Prostate gland (tissue), 2 donors: ENCODE measurements at places on chromosomes 16 and 17. TPM values are rescaled to one million over a fixed set of nuclear protein-coding genes. Genes with fewer than 3 reads are reported as not detected.

- no peak for DNase-seq
- no peaks in the 10 kb centered on the region for H3K36me3 ChIP-seq
- H3K4me3 ChIP-seq: no peak overlapping the region
Measured at GRCh38 chr17:77422748-77423113, 282.0 kb downstream of the SEC14L1 start.

DNA sequence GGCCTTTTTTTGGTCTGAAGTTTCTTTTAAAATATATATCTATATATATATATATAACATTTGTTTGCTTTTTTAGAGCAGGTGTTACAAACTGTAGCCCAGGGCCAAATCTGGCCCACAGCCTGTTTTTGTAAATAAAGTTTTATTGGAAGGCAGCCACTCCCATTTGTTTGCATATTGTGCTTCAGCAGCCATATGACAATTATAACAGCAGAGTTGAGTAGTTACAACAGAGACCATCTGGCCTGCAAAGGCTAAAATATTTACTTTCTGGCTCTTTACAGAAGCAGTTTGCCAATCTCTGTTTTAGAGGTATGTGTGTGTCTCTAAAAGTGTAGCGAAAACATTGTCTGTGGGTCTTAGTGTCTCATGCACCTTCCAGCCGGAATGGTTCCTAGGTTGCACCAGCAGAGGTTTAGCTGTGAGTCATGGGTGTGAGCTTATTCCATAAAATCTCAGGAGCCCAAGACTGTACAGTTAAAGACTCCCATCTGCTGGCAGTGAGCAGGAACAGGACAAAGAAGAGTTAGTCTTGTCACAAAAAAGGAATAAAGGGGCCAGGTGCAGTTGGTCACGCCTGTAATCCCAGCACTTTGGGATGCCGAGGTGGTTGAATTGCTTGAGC lies 23.8 kb downstream of the LCMT1 start:
- H3K36me3 ChIP-seq: no peaks in the 10 kb centered on the region
- H3K4me1 ChIP-seq: no peaks in the 10 kb centered on the region
- H3K4me3 ChIP-seq: no peak overlapping the region
- no peaks in the 10 kb centered on the region for H3K27me3 ChIP-seq
- H3K27ac ChIP-seq: no peak overlapping the region

The ITGAX gene
- 3.7 TPM for total RNA-seq

GRCh38 chr17:58367461-58367860 lies 15.5 kb upstream of the SUPT4H1 start:
- peaks cover 3% of the 10 kb centered on the region for H3K4me1 ChIP-seq
- H3K27ac ChIP-seq: no peak overlapping the region
- H3K4me3 ChIP-seq: no peak overlapping the region
- DNase-seq: no peak

The FOXL1 gene
- 8.6 TPM for total RNA-seq

- peaks cover 4% of the 10 kb centered on the region for H3K4me1 ChIP-seq
Measured at GRCh38 chr16:84714028-84714427, 14.2 kb downstream of the USP10 start.

The ZNF768 gene
- total RNA-seq: 46.5 TPM

The VWA3A gene
- 2.5 TPM for total RNA-seq

The NOL11 gene
- total RNA-seq: 25.0 TPM

GRCh38 chr17:32876417-32877163 lies at the start of gene MYO1D:
Gene MYO1D, minus strand, starts transcription at chr17:32877124. Its CDS starts 252 bp downstream, at chr17:32876872.
- peak; percentile 53 for DNase-seq
- no peaks in the 10 kb centered on the region for H3K36me3 ChIP-seq
- peak within 1 kb of the TSS; percentile 95 for H3K27ac ChIP-seq
- no peaks in the 10 kb centered on the region for H3K27me3 ChIP-seq
- H3K4me1 ChIP-seq: no peaks in the 10 kb centered on the region

The TOM1L1 gene
- 81.3 TPM for total RNA-seq

DNA sequence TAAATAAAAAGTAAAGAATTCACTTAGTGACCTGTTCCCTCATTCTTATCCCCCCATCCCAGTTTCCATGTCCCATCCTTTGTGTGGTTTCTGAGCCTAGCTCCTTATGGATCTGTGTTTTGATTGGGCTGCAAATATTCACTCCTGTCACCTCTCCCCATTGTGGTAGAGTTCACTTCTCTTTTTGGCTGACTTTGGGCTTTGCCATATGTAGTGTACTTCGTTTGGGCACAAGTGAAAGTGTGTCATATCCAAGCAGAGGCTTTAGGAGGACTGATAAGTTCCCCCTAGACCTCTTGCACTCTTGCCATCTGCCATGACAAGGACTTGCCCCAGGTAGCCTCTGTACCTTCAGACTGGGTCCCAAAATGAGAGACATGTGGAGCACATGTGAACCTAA lies 13.0 kb upstream of the DHRS7B start:
- H3K27ac ChIP-seq: no peak overlapping the region
- DNase-seq: no peak
- H3K4me1 ChIP-seq: no peaks in the 10 kb centered on the region
- H3K4me3 ChIP-seq: no peak overlapping the region

GRCh38 chr17:1882836-1883235 lies 53.0 kb downstream of the RPA1 start:
- H3K36me3 ChIP-seq: peaks cover 35% of the 10 kb centered on the region
- H3K27ac ChIP-seq: no peak overlapping the region
- H3K4me3 ChIP-seq: no peak overlapping the region
- no peak for DNase-seq
- H3K27me3 ChIP-seq: no peaks in the 10 kb centered on the region
- H3K4me1 ChIP-seq: no peaks in the 10 kb centered on the region

DNA sequence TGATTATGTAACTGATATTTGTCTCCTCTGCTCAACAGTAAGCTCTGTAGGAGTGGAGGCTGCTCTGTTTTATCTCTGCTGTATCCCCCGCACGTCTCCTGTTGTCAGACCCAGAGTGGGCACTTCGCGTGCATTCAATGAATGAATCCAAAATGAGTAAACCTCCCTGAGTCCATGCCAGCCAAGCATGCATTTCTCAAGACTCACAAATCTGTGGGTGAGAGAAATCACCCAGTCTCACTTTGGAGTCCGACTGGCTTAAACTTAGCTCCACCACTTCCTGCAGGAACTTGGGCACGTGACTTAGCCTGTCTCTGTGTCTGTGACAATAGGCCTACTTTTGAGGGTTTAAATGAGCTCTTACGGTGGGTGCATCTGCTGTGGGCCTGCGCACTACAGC lies 3.7 kb downstream of the PNPO start:
- no peak overlapping the region for H3K4me3 ChIP-seq
- no peaks in the 10 kb centered on the region for H3K27me3 ChIP-seq
- H3K4me1 ChIP-seq: peaks cover 18% of the 10 kb centered on the region
- no peak for DNase-seq
- peak overlapping the region; percentile 93 for H3K27ac ChIP-seq
